ENCODE measurements at places on chromosomes 12 and 14.

GRCh38 chr12:107612508-107612907, 73.1 kb upstream of the PWP1 start:
- DNase-seq, result no peak

- no peak for DNase-seq
Observed at GRCh38 chr12:124377981-124378509, 83.2 kb downstream of the RFLNA start.

DNA sequence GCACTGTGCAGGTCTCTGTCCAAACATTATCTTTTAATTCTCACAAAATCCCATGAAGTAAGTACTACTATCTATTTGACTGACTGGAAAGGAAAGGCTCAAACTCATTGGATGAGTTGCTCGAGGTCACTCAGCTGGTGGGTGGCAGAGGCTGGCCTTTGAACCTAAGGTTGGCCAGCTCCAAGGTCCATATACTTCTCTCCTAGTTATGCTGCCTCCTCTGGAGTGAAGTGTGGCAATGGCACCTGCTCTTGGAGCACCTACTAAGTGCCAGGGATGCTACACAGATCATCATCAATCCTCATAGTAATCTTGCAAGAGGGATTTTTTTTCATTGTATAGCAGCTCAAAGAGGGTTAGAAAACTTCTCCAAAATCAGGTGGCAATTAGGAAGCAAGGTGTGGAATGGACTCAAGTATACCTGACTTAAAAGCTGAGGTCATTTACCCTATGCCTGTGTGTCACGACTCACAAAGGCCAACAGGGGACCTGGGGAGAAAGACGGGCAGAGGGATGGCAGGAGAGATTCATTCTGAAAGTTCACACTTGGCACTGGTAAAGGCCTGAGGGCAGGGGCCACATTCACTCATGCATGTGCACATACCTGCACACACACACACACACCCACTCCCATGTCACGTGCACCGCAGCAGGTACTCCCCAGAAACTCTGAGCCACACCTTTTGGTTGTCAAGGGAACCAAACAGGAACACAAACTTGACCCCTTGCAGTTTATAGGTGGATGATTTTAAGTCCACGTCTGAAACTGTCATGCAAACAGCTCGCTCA, 146.4 kb downstream of the FOXN3 start:
- no peak for DNase-seq

GRCh38 chr12:52691076-52691840, 11.1 kb upstream of the KRT1 start:
- DNase-seq, result no peak

GRCh38 chr12:109512608-109513007, 35.2 kb downstream of the UBE3B start:
- no peak for DNase-seq

DNA sequence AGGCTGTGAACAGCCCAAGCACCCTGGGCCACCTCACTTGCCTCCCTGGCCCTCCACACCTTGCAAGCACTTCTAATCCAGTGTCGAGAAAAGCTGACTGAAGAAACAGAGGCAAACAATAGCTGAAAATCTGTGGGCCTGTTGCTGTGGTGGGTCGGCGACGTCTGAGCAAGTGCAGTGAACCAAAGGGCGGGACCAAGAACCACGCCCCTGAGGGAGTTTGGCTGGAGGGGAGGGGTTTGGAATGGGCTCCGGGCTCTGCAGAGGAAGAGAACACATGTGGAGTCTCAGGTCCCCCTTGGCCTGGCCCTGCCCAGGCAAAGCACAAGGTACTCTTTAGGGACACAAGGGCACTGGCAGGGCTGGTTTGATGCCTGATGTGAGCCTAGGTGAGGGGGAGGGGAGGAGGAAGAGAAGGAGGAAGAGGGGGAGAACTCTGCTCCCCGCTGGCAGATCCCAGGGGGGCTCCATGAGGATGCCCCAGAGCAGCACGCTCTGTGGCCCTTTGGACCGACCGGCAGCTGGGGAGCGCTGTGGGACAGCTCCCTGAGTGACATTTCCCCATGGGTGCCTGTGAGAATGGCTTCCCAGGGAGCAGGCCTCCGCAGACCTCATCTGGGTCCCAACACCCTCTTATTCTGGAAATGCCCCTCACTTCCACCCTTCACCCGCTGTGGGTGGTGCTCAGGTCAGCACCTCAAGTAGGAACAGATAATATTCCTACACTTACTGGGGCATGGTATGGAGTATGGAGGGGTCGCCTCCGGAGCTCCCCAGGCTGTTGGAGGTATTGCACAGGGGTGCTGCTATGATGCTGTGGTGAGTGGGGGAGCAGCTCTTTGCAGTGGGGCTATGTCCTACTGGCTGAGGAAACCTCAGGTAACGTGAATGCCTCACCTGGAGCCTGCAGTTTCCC, 85.5 kb downstream of the CPSF2 start:
- DNase-seq, result no peak

- no peak for DNase-seq
Observed at GRCh38 chr12:3272958-3273357, 195.8 kb downstream of the TSPAN9 start.

- no peak for DNase-seq
Observed at GRCh38 chr14:38044710-38045109, 163.0 kb upstream of the SSTR1 start.

DNA sequence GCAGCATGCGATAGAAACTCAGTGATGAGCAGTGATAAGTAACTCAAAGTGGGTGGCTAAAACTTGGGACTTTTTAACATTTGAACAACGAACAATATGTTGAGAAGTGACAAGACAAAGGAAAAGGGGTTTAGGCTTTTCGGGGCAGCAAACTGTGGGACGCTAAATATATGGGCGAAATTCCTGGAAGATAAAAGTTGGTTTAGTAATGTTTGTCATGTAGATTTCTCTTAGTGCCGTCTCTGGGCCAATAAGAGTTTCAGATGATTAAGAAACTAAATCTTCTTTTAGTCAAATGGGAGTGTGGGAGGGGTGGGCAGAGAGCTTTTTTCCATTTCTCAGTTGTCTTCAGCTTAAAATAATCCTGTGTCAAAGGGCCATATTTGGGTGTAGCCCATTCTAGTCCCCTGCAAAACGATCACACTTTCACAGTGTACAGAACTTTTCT, 41.7 kb upstream of the FUT8 start:
- no peak for DNase-seq

- no peak for DNase-seq
Observed at GRCh38 chr14:96077983-96078624, 38.9 kb downstream of the C14orf132 start.

DNA sequence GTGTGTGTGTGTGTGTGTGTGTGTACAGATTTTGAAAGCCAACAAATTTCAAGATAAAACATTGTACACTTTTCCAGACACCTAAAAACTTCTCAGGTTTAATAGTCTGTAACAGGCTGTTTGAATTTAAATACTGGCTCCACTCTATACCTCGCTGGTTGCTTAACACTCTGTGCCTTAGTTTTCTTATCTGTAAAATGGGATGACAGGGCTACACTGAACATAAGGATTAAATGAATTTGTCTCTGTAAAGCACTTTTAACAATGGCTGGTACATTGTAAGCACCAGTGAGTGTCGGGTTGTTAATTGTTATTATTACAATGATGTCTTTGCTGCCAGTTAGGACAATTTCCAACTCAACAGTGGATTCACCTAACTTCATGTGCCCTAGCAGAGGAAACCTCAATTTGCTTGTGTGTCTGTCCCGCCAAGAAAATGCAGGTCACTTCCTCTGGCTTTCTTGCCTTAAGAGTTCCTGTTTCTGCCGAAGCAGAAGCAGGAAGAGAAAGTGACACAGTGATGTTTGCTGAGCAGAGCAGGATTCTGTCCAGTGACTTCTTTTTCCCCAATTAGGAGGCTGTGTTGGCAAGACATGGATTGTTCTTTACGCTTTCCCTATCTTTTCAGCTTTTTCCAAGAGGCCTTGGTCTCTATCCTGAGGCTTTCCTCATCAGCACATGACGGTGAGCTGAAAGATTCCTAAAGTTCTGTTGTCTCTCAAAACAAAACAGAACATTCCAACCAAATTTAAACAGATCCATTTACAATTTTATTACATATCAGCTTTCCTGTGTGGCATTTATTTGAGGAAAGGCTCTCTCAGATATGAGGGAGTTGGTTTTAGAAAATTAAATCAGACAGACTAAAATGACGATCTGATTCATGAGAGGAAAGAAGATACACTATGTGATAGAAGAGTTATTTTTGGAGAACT, 154.1 kb upstream of the ATP2B1 start:
- DNase-seq, result no peak

GRCh38 chr12:124856132-124856841, 7.4 kb downstream of the SCARB1 start:
- DNase-seq, result no peak

GRCh38 chr12:122126713-122127597, 47.1 kb downstream of the IL31 start:
- DNase-seq, result no peak

- no peak for DNase-seq
Observed at GRCh38 chr12:109590566-109590965, 17.0 kb downstream of the MVK start.

- DNase-seq, result no peak
Observed at GRCh38 chr14:24113379-24113800, 1.2 kb upstream of the DCAF11 start.

DNA sequence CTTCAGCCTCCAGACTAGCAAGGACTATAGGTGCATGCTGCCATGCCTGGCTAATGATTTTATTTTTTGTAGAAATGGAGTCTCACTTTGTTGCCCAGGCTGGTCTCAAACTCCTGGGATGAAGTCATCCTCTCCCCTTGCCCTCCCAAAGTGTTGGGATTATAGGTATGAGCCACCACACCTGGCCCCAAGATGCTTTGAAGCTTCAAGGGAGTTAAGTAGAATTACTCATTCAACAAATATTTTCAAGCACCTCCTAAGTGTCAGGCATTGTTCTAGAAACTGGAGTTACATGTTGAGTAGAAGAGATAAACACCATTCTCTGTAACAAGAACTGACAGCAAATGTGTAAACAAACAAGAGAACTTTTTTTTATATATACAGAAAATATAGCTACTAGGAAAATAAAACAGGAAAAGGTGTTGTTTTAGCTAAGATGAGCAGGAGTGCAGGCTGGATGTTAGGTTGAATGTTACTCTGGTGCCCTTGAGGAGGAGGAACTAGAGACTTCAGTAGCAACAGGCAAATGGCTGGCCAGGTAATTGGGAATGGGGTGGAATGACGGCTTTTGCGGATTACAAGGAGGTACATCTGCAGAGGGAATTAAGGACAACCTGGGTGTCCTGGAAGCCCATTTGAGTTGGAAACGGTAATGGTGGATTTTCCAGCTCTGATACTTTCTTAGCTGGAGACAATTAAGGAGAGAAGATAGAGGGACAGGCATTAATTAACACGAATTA, 32.0 kb upstream of the CFAP54 start:
- no peak for DNase-seq

- peak; percentile 25 for DNase-seq
Observed at GRCh38 chr14:33646692-33647260, 304.1 kb downstream of the EGLN3 start.

- no peak for DNase-seq
Observed at GRCh38 chr12:109885616-109886015, 5.3 kb upstream of the GLTP start.

DNA sequence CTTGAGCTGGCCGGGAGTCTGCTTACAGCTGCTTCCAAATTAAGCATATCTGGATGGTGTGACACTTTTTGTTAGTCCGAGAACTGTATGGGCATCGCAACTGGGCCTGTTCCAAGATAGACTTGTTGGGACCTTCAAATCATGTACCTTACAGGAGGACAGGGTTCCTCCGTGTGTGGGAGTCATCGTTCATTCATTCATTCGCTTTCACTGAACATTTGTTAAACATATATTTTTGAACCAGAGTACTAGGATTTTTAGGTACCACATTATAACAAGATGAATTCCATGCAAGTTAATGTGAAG, 387 bp upstream of the IPO8 start:
- no peak for DNase-seq

DNA sequence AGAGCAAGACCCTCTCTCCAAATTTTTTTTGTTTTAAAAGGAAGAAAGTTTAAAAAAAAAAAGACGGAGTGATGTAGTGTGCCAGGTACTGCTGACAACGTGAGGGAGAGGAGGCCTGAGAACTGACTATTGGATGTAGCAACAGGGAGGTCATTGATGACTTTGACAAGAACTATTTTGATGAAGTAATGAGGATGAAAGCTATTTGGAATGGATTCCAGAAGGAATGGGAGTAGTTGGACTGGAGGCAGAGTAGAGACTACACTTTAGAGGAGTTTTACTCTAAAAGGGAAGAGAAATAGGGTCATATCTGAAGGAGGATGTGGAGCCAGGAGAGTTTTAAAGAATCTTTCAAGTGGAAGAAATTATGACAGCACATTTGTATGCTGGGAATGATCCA, 27.8 kb upstream of the SLC38A2 start:
- DNase-seq, result no peak

DNA sequence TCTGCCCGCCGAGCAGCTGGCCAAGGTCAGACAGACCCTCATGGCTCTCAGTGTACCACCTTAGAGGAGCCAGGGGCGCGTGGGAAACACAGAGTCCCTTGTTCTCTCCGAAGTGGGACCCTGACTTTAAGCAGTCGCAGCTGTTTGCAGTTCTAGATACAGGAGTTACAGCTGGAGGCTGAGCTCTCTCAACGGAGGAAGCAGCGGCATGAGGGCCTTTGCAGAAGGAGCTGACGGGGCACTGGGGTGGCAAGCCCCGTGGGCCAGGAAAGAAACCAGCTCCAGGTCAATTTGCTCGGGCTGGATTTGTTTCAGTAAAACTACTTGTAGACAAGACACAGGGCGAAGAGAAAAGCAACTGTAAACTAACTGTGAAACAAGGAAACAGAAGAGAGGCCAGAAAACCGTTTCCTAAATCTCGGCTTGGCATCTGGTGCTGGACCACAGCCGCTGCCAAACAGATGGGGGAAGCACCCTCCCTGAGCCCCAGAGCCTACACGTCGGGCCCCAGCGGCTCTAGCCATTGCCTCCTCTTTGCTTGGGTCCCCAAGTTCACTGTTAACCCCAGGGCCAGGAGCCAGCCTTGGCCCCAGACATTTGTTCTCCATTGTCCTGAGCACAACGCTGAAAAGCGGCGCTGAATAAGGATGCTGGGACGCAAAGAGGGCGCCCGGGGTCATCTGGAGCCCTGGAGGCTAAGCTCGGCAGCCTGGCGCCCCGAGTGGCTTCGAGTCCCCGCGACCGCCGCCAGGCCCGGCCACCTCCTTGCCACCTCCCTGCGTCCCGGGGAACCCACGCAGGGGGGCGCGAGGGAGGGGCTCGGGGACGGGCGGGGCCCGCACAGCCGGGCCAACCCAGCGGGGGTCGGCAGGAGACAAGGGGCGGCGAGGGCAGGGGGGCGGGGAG, 914 bp upstream of the PACS2 start:
- DNase-seq, result no peak

DNA sequence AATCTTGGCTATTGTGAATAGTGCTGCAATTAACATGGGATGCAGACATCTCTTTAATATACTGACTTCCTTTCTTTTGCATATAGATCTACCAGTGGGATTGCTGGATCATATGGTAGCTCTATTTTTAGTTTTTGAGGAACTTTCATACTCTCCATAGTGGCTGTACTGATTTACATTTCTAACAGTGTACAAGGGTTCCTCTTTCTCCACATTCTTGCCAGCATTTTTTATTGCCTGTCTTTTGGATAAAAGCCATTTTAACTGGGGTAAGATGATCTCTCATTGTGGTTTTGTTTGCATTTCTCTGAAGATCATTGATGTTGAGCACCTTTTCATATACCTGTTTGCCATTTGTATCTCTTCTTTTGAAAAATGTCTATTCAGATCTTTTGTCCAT, 8.4 kb downstream of the AMDHD1 start:
- DNase-seq, result no peak

Data from retinal pigment epithelial cell (primary cell).